Left cardiac atrium (tissue), 4 donors: ENCODE measurements at places on chromosomes 6 and 20. TPM values are rescaled to one million over a fixed set of nuclear protein-coding genes. Genes with fewer than 3 reads are reported as not detected.

GRCh38 chr20:53124075-53124551 lies 152.0 kb downstream of the TSHZ2 start:
- peak; percentile 45 for DNase-seq

DNA sequence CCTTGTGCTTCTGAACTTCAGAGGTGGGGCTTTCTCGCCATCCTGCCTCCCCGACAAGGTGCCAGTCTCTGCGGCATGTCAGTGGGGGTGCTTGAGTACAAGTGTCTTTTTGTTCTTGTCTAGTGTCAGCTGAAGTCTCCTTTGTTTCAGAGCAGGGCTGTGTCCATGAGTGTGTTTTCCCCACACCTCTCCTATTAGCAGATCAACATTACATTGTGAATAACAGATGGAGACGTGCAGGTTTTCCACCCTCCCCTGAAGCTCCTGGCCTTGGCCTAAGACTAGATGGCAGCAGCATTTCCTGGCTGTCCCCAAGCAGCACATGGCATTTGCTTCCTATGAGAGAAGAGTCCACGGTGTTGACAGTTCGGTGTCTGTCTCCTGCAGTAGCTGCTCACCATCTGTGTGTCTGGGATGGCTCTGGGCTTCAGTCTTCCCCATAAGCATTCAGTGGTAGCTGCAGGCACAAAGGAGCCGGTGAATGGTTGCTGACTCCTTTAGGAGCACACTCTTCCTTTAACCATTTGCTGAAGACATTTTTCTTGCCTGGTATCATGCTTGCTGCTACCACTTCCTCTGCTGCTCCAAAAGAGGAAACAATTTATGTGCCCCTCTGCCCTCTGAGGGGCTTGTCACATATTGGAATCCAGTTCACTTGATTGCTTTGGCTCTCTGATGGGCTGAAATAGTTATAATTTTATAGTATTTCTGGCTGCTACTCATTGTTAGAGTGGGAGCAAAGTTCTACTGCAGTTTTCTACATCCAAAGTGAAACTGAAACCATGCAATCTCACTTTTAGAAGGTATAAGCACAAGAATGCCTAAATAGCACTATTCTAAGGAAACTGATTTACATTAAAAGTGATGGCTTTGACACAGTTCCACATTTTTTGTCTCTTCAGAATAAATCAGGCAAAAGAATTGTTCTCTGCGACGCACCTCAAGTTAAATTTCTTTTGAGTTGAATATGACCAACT lies 913.0 kb downstream of the C6orf118 start:
- no peak for DNase-seq

DNA sequence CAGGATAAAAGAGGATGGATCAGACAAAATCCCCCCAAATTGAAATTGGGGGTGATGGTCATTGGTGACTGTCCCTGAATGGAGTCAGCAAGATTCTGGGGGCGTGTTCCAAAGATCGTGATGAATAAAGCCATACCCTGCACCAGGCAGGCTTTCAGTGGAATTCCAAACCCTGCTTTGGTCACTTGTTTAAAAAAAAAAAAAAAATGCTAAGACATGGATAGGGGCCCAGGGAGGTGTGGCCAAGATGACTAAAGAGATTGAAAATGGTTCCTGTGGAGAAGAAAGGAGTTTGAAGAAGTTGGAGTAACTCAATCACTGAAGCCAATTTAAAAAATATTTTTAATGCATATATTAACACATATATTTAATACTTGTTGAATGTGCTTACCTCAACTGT lies 161.4 kb upstream of the KCNG1 start:
- DNase-seq = no peak

RBM24 gene
- total RNA-seq = 121 TPM

FBXO30 gene
- 10.1 TPM for total RNA-seq

DNA sequence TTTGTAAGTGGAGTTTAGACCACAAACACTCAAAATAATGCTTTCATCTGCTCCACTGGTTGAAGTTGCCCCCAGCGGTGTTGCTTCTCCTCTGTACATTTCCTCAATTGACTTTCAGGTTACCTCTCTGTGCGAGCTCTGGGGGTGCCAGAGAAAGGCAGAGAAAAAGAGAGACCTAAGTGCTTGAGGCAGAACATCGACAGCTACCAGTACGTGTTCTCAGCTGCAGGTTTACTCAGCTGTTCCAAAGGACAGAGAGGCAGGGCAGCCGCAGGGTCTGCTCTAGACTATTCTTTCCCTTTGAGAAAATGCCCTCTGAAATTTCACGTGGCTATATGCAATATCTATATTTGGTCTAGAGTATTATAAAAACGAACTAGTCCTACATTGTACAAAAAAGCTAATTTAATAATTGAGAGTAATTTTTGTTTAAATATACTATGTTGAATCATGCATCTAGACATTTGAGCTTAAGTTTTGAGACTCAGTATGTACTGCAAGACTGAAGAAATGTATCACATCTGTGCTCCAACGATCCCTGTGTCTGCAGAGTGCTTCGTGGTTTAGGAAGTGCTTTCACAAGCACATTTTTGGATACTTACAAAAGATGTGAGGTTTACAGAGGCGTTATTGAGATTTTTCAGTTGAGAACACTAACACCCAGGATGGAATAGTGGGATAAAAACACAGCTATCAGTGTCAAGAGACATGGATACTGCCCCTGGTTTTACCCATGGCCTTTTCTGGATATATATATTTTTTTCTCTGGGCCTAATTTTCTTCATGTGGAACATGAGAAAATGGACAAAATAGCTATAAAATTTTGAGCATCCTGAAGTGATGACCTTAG lies 453.6 kb upstream of the FLRT3 start:
- no peak for DNase-seq

DNA sequence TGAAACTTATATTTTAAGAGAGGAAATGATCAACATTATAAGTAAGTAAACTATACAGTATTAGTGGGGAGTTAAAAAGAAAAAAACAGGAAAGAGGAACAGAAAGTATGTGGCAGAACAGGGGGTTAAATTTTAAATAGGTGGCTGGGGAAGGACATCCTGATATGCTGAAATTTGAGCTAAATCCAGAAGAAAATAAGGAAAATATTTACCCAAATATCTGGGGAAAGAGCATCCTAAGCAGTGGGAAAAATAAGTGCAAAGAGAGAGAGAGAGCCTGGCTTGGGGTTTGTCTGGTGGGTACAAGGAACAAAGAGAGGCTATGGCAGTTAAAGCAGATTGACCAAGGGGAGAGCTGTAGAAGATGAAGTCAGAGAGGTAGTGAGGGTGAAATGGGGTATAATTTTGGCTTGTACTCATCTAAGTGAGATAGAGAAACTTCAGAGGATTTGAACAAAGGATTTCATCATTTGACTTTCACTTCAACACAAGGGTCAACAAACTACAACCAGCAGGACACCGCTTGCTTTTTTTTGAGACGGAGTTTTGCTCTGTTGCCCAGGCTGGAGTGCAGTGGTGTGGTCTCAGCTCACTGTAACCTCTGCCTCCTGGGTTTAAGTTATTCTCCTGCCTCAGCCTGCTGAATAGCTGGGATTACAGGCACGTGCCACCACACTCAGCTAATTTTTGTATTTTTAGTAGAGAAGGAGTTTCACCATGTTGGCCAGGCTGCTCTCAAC lies 328.4 kb upstream of the CNR1 start:
- no peak for DNase-seq

DNA sequence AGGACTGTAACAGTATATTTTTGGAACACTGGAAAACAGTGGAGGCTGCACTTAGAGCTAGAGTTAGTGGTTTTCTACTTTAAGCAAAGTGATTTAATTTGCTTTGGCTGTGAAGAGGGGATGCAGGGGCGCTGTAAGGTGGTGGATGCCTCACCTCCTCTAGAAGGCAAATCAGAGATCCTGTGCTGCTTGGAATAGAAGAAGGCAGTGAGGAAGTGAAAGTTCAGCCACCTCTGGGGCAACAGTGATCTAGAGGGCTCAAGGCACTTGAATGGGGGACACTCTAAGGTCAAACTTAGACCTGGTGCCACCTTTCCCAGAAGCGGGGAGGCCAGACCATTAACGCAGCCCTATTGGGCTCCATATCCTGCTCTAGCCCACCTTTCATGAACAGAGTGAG lies 19.0 kb upstream of the SNRPB2 start:
- DNase-seq = no peak

DNA sequence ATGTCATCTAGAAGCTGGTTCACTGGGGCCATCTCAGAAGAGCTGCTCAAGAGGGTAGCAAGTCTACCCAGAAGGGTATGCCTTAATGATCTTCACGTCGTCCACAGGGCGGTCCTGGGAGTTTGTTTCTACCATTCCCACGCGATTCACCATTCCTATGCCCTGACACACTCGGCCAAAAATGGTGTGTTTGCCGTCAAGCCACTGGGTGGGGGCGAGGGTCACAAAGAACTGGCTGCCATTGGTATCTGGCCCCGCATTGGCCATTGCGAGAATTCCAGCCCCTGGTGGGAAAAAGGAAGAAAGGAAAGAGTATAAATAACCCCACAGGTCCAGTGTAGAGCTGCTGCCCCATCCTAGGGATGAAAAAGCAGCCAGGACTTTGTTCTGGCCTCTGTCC lies 16.5 kb upstream of the CPNE5 start:
- DNase-seq = no peak

PPP1R16B gene
- total RNA-seq = 5.4 TPM

RFX6 gene
- total RNA-seq = not detected

- DNase-seq = no peak
Measured at GRCh38 chr6:141580988-141581552, 551.7 kb upstream of the GJE1 start.

DNA sequence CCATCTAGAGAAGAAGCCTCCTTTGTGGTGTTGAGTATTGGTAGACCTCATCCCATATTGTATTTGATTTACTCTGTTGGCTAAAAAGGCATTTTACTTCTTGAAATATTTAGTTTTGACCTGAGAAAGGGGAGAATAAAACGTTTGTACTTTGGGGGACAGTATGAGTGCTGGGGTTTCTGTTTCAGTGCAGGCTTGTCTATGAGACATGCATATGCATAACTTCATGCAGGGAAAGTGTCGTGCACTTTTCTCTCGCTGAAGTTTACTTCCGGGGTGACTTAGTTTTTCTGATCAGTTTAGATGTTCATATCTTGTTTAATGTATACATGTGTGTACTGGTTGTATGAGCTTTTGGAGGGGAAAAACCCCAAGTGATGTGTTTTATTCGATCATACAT lies 59.5 kb downstream of the UTRN start:
- DNase-seq = no peak

KCNQ5 gene
- total RNA-seq = 0.16 TPM

DNA sequence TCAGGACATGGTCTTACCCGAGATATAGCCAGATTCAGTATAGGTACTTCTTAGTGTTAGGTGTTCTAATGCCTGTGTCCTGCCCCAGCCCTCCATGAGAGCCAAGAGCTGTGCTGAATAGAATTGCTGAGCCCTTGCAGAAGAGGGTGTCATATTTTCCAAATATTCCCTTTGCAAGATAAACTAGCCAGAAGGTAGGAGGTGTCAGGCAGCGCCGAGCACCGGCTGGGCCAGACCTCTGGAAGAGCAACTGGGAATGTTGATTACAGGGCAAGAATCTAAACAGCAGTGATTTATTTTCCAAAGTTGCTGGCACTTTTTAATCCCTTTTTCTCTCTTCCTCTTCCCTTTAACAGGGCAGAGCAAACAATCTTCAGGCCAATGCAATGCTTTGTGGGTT lies 37.1 kb upstream of the EZR start:
- DNase-seq = peak; percentile 39

- no peak for DNase-seq
Measured at GRCh38 chr6:33638556-33638955, 17.4 kb downstream of the ITPR3 start.

HTR1E gene
- total RNA-seq = not detected

- no peak for DNase-seq
Measured at GRCh38 chr20:17227219-17227575, 357 bp downstream of the PCSK2 start.

WDR27 gene
- total RNA-seq = 12.3 TPM

GRM1 gene
- 0.06 TPM for total RNA-seq

TBXT gene
- total RNA-seq = not detected

KIF25 gene
- total RNA-seq = 0.34 TPM

IL20RA gene
- 3.5 TPM for total RNA-seq

ARFGEF3 gene
- 1.4 TPM for total RNA-seq

SEC63 gene
- total RNA-seq = 90.0 TPM

GRCh38 chr6:97702248-97702647 lies 419.2 kb upstream of the MMS22L start:
- DNase-seq = no peak

DNA sequence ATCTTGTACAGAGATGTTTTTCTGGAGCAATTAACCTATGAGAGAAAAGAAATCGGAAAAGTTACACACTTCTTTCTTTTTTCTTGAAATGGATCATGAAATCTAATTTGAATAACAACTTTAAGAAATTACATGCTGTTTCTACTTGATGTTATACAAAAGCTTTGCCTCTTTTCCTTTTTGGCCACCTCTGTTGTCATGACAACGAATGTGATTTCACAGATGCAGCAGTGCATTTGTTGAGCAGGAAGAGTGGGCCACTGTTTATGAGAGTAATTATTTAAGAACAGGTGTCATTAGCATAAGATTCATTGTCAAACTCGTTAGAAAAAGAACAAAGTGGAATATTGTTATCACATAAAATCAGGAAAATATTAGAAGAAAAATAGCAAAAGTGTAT lies 148.3 kb upstream of the IMPG1 start:
- no peak for DNase-seq

DNA sequence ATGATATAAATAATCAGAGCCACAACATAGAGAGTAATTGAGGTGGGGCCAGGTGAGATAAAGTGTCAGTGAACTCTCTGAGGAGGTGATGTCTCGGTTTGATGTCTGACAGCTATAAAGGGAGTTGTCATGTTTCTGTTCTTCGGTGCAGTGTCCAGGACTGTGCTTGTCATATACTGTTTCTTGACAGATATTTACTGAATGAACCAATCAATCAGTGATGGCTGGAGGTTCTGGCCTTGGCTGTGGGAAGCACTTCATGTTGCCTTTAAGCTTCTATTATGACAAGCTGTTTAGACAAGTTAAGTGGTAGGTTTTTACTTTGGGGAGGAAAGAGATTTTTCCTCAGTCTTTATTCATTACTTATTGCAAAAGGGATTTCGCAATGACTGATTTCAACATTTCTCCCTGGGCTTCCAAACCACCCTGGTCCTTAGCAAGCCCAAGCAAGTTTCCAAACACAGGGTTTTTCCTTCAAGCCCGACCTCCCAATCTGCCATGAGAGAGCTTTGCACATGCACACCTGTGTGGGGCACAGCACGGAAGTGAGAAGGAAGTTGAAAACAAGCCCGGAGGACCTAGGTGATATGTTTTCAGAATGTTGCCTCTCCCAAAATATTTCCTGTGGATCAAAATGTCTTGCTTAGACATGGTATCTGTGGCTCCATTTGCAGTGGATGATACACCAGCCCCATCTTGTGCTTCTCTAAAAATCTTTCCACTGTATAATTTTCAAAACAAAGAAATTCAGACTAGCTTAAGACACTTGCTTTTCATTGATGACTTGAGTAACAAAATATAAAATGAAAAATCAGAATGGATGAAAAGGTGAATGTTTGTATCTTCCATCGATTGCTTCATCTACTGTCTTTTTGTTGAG lies 567.3 kb upstream of the BTBD3 start:
- no peak for DNase-seq

DNA sequence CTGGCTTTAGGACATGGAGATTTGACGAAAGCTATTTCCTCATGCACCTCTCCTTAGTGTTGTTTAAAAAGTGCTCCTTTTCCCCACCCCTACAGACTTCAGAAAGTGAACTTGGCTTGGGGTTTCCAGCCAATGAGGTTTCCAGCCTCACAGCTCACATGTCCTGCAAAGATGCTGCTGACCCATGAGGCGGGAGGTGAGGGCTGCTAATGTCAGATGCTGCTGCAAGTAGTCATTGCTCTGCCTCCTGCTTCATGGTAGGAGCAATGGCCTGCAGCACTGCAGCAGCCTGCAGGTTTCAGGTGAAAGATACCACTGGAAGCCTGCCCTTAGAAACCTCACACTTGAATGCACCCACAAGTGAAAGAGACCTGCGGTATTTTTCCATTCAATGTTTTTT lies 112.8 kb downstream of the LAMP5 start:
- DNase-seq = no peak
